Endothelial cell (in vitro differentiated cells): ENCODE measurements at places on chromosomes 2 and 18.

DNA sequence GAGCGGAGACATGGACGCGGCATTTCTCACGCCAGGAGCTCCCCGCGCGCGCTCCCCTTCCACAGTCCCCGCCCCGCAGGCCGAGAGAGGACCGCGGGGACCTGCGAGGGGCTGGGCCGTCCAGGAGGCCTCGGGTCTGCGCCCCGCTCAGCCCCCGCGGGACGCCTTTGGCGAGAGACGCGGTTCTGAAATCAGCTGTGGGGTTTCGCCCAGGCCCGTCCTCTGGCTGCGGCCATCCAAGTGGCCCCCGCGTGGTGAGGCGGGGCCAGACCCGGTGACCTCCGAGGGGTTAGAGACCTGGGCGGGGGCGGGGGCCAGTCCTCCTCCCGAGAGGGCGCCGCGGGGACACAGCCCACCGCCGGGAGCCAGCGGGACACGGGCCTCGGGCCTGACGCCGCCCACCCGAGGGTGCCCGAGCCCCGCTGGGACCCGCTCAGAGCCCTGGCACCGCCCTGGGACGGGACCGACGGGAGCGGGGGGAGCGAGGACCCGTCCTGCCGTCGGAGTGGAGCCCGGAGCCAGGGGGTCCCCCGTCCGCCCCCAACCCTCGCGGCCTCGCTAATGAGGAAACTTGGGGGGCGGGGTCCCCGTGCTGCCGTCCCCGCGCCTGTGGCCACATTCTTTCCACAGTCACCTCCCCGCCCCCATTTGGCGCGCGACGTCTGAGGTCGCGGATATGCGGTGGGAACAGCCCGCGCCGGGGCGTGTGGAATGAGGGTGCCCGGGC lies 6.1 kb upstream of the SALL3 start:
- DNase-seq, result no peak

DNA sequence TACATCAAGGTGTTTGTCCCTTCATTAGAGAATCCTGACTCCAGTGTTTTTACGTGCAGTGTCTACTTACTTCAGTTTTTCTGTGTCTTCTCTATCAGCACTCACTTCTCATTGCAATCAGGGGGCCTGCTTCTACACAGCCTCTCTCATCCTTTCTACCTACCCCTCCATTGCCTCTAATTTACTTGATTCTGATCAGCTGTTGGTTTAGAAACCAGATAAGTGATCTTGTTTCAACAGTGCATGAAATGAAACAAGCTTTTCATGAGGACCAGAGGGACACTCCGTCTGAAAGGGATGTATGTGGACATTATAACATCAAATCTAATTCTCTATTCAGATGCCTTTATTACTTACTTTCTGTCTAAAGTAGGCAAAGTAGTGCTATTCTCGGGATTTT lies 136.9 kb downstream of the PRKCE start:
- DNase-seq, result no peak

DNA sequence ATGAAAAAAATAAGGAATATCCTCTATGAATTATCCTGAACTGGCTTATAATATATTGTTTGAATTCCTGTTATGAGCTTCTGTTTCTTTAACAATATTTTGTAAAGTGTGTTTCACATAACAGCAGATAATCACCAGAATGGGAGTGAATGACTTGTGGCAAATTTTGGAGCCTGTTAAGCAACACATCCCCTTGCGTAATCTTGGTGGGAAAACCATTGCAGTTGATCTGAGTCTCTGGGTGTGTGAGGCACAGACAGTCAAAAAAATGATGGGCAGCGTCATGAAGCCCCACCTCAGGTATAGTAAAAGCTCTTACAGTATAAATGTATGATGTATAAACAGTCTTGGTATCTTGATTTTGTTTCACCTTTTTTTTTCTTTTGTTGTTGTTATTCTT lies 5.9 kb downstream of the GEN1 start:
- DNase-seq, result no peak

- DNase-seq, result no peak
Observed at GRCh38 chr18:57909620-57910019, 106.5 kb upstream of the ATP8B1 start.

DNA sequence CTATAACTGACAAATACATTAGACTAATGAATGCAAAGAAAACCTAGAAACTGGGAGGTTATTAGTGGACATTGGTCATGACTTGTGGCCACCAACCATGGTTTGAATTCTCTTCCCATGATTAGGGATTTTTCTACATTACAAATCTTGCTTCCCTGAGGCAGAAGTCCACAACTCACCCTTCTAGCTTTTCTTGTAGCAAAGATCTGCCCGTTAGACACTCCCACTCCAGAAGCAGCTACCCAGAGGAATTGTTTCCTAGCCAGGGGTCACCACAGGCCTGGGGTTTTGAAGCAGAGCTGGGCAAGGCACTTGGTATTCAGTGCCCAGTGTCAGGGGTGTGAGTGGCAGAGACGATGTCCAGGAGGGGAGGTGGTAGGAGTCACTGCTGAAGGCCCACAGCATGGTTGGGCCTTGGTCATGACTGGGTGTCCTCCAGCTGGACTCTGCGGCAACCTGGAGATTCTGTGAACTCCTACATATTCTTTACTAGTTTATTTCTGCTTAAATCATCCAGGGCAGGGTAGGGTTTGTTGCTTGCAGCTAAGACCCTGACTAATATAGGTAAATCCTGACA lies 54.9 kb downstream of the ACTR2 start:
- no peak for DNase-seq

GRCh38 chr2:109317471-109318095 lies 188.6 kb downstream of the SH3RF3 start:
- no peak for DNase-seq

DNA sequence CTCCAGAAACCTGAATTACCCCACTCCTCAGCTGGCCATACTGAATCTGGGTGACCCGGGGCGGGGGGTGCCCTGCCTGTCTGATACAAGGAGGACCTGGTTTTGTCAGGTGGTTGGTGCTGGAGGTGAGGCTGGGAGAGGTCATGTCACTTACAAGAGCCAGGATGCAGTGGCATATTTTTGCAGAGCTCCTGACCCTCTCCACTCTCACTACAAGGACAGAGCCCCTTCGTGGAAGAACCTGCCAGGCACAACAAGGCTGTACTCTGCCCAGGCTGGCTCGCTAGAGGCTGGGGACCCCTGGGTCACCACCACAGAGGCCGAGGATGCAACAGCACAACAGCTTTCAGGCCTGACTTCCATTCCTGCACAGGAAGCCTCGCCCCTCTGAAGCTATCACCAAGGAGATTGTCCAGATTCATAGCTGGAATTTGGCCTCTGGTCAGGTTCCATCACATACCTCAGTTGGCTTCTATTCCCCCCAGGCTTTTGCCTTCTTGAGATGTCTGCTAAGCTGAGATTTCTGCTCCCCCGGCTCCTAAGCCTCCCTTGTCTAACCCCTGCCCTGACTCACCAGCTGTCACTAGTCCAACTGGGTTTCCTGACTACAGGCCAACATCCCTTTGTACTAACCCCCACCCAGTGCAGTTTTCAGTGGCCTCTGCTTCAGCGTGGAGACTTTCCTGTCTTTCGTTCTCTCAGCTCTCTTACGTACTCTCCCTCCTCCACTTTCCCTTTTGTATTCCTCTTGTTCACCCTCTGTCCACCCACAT lies 132.5 kb upstream of the EPAS1 start:
- no peak for DNase-seq

DNA sequence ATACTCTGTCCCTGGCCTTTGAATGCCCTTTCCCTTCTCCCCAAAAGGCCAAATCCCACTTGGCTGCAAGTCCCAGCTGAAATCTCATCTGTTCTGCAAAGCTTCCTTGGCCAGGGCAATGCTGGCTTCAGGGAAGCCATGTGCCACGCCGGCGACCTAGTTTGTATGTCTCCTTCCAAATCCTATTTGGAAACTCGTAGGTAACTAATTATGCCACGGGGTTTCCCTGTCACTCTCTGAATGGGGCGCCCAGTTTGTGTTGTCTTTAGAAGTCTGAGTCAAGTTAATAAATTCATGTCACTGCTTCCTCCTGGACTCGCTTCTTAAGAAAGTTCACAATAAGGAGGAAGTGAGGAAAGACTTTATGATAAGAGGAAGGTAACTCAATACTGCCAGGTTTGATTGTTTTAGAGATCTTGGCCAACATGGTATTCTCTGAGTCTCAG lies 19.1 kb downstream of the FHL2 start:
- no peak for DNase-seq

DNA sequence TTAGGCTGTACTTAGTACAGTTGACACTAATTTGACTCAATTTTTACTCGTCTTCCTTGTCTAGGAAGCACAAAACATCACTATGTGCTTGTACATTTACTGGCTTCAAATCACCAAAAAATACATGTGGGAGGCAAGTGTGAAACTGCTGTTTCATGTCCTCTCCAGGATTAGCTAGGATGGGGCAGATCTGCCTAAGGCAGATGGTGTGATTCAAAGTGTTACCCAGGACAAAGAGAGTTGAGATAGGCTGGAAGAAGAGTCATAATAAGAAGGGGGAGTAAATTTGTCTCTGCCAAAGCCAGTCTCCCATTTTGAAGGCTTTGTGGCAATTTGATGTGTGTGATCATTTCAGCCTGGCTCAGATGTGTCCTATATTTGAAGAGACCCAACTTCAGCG lies 821.6 kb upstream of the ZEB2 start:
- no peak for DNase-seq

DNA sequence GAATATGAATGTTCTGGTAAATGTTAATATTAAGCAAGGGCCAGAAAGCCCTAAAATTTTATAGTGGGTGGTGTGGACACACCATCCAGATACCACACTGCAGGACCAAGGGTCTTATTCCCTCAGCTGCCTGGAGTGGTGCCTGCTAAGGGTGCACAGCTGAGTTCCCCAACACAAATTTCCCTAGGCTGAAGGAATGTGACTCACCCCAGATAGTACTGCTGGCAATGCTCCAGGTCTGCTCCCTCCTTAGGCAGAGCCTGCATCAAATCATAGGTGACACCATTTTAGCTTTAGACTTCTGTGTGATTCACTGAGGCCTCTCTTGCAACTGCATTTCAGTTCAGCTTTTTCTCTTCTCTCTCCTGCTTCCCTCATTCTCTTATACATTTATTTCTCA lies 321.1 kb downstream of the SATB2 start:
- DNase-seq, result no peak

- DNase-seq, result no peak
Observed at GRCh38 chr2:234158812-234159211, 108.3 kb downstream of the SPP2 start.

DNA sequence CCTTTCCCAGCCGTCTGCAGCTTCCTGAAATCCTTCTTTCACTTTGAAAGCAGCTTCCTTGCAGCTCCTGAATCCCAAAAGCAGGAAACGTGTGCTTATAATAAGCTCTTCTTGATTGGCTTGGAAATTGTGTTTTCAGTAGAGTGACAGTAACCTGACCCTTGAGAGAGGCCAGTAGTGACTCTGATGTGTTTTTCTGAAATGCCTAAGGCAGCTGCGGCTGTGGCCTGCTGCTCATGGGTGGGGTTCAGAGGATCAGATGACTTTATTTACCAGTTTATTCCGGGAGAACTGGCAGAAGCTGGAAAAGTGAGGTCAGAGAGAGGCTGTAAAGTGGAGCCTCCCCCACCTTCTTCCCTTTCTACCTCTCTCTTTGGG lies 31.9 kb upstream of the RPIA start:
- peak; percentile 18 for DNase-seq

DNA sequence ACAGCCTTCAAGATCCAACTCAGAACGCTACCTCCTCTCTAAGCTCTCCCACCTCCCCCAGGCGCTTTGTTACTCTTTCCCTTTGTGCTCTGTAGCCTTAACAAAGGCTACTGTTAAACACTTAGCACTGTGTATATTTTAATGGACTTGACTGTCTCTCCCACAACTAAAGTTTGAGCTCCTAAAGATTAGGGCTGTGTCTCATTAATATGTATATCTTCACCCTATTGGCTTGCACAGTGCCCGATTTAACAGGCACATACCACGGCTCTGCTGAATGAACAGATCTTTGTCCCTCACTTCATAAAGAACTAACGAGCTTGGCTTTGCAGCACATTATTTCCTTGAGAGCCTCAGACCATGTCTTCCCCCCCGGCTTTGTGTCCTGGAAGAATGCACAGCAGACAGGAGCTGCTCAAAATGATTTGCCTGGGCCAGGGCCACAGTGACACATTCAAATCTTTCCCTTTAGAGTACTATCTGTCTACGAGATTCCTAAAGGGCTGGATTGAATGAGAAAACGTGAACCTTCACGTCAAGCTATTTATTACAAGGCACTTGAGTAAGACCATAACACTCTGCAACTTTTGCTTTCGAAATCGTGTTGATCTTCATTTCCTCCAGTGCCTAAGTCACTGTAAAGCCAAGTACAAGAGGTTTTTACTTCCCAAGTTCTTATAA lies 22.1 kb downstream of the ABHD3 start:
- DNase-seq, result no peak

DNA sequence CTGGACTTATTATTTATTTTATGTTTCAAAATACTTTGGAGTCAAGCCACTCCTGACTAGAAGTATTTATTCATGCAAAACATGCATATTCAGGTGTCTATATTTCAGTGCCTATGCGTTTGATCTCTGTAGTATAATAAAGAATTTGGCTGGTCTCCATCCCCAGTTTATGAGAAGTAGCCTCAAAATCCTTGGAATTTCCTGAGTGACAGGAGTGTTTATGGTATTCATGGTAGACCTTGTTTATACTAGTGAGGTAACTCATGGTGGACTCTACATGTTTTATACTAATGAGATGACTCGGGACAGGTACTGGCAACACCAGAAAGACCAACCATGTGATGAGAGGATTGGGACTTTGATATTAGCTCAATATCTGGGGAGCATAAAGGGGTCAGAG lies 43.9 kb upstream of the CSRNP3 start:
- no peak for DNase-seq

DNA sequence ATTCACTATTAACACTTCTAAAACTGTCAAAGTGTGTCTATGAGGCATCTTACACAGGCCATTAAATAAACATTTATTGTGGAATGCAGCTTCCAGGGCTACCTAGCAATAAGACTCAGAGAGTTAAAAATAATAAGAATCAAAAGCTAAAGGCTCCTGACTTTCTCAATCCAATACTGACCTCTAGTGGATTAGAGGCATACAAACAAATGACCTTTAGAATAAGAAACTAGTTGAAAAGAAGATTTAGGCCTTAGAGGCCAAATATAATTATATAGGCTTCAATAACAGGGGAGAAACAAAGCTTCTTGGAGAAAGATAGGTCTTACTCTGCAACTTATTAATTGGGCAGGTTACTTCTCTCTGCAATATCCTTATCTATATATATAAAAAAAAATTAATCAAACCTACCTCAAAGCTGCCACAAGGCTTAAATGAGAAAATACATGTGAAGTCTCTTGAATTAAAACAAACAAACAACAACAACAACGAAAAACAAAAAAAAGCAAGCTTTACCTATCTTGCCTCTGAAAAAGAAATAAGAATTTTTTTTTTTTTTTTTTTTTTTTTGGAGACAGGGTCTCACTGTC lies 246.1 kb downstream of the EXOC6B start:
- no peak for DNase-seq

- DNase-seq, result peak; percentile 18
Observed at GRCh38 chr2:2271469-2271941, 59.6 kb downstream of the MYT1L start.

DNA sequence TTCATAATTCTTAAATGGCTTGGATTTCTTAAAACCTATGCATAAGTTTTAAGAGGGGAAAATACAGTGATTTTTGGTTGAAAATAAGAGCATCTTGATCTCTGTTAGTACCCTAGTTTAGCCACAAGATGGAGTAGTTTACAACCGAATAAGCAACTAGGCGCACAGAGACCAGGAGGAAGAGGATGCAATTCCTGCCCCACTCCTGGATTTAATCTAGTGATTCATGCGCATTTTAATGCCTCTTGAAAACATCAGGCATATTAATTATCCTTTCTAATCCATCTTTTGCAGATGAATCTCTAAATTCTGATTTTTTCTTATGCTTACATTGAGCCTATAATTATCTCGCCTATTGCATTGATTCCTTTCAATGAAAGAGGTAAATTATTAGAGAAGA lies 76.7 kb downstream of the MRPS9 start:
- no peak for DNase-seq
